ENCODE measurements at places on chromosomes 12 and 14. TPM values are rescaled to one million over a fixed set of nuclear protein-coding genes. Genes with fewer than 3 reads are reported as not detected.
A peak's percentile ranks its signal among the peaks of the same experiment; 100 is the strongest.

SERPINA9 gene
- not detected for total RNA-seq

- DNase-seq, result no peak
These were observed 111.7 kb downstream of the KTN1 start for GRCh38 chr14:55691659-55692058.

MIP gene
- not detected for total RNA-seq

GRCh38 chr12:68397566-68398158, 65.5 kb upstream of the MDM1 start:
- DNase-seq, result peak; percentile 9

ASCL1 gene
- not detected for total RNA-seq

MMAB gene
- 16.7 TPM for total RNA-seq

DNA sequence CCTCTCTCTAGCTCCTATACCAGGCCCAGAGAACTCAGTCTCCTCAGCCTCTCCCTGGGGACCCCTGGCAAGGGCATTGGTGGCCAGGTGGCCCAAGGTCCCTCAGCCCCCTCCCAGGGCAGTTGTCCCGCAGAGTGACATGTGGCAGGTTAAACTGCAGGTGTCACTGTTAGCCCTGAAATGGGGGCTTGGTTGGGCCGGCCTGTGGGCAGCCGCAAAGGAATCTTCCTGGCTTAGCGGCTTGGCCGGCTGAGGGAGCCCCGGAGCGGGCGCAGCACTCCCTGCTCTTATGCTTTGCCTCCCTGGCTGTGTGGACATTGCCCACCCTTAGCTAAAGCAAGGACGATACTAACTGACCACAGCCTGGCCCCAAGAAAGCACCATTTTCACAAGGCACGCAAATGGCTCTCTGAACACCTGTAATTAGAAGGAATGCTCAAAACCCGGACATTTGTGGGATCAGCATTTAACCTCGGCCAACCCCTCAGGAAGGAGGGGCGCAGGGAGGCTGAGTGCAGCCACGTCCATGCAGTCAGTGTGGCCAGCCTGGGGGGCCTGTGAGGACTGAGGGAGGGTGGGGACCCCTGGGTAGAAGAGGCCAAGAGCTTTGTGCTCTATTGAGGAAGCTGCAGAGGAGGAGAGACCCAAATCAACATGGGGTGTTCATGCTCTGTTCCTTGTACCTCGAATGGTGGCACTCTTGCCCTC, 82.2 kb downstream of the PAPOLA start:
- DNase-seq, result no peak

GRCh38 chr14:92529903-92530302, 16.3 kb downstream of the RIN3 start:
- no peak for DNase-seq

DNA sequence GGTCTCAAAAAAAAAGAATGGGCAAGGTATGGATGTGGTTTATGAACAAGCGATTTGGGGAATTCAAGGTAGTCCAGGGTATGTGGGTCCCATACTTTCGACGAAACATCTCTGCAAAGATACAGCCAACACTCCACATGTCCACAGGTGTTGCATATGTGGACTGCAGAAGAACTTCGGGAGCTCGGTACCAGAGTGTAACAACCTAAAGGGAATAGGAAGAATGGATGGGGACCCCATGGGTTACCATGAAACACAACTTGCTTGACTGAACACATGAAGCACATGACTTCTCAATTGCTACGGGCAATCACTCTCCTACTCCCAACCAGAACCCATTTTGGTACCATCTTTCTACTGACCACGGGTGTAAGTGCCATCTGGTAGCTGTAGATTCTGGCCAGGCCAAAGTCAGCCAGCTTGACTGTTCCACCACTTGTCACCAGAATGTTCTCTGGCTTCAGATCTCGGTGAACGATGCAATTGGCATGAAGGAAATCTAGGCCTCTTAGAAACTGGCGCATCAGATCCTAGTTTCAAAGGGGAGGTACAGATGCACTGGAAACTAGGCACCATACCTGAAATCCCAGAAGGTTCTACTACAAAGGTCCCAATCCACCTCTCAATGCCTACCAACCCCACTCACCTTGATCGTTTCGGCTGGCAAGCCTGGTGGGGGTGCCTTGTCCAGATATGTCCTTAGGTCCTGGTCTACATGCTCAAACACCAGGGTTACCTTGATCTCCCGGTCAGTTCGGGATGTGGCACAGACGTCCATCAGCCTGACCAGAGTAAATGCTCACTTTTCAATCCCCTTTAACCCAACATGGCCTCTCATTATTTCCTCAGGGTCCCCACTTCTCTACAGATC, 1.3 kb downstream of the CDK4 start:
- DNase-seq, result no peak

GRCh38 chr14:103281496-103282231, 52.4 kb upstream of the EIF5 start:
- DNase-seq, result peak; percentile 59

DNA sequence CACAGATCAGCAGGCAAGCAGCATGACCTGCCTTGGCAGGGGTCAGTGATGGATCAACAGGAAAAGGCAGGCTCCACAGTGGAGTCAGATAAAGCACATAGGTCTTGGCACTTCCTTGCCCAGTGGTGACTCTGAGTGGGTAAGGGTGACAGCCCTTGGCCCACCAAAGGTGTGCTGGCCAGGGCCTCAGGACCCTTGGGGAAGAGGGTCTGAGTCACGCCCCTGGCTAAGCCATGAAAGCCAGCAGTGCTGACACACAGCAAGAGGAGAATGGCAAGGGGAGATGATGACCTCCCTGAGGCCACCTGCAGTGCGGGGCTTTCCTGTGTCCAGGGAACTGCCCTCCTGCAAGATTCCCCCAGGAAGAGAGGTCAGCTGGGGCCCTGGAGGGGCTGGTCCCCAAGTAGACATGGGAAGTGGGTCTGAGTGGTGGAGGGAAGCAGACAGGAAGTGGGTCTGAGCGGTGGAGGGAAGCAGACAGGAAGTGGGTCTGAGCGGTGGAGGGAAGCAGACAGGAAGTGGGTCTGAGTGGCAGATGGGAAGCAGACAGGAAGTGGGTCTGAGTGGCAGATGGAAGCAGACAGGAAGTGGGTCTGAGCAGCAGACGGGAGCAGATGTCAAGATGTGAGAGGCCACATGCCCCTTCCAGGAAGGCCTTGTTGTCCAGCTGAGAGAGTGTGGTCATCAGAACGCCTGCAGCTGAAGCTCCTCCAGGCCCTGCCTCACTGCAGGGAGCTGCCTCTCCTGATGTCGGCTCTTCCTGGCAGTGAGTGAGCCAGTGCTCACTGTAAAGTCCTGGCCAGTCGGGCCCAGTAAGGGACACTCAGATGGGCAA, 34.8 kb downstream of the DIO3 start:
- no peak for DNase-seq

GRCh38 chr12:1797991-1798640, 22.2 kb upstream of the LRTM2 start:
- no peak for DNase-seq

RASSF8 gene
- 128 TPM for total RNA-seq

TCL1A gene
- total RNA-seq, result not detected

DNA sequence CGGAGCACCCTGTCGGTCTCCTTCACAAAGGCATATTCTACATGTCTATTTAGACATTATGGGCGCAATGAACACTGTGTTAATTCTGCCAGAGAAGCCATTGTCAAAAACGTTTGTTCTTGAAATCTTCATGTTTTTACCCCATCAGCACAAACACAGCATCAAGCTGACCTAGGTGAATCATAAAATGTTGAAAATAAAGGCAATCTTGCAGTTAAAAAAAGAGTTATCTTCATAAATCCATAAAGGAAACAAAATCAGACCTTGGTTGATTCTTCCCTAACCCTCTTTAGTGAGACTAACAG, 154.9 kb downstream of the DIO2 start:
- DNase-seq, result no peak

DNA sequence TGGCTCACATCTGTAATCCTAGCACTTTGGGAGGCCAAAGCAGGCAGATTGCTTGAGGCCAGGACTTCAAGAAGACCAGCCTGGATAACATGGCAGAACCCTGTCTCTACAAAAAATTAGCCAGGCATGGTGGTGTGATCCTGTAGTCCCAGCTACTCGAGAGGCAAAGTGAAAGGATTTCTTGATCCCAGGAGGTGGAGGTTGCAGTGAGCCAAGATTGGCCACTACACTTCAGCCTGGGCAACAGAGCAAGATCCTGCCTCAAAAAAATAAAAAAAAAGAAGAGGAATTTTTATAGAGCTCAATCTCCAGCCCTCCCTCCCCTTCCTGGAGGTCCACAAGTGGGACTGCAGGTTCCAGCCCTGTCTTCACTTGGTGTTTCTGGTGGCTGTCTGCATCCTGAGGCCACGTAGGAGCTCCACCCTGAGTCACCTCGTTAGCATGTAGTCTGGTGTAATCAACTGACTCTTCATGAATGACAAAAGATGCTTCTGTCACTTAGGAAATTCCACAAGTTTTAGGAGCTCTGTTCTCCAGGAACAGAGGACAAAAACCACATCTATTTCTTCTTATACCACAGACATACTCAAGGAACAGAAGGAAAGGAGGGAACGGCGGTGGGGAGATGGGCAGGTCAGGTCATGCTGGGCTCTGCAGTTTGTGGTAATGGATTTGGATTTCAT, 16.2 kb downstream of the CCDC62 start:
- DNase-seq, result no peak

ANO2 gene
- total RNA-seq, result not detected

DNA sequence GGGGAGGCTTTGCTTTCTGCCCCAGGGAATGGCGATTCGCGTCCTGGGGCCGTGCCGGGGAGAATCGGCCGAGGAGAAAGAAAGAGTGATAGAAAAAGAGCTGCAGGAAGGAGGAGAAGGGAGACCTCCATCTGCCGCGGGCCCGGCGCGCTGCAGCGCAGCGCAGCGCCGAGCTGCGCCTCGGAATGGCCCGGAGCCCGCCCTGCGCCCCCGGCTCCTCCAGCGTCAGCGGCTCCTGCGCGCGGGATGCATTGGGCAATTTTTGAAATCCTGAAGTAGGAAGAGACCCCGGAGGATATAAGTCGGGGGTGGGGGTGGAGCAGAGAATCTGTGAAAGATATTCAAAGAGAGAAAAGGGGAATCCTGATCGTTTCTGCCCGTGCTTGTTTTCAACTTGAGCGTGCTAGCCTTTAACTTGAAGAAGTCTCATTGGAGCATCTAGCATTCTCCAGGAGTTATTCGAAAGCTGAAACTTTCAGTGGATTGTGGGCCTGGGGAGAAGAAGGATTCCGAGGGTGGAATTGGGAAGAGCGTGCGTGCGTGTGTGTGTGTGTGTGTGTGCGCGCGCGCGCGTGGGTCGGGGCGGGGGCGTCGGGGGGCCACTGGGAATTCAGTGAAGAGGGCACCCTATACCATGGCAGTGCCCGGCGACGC, 441 bp downstream of the PDE3A start:
- peak; percentile 59 for DNase-seq

KLRD1 gene
- 0.16 TPM for total RNA-seq

DNA sequence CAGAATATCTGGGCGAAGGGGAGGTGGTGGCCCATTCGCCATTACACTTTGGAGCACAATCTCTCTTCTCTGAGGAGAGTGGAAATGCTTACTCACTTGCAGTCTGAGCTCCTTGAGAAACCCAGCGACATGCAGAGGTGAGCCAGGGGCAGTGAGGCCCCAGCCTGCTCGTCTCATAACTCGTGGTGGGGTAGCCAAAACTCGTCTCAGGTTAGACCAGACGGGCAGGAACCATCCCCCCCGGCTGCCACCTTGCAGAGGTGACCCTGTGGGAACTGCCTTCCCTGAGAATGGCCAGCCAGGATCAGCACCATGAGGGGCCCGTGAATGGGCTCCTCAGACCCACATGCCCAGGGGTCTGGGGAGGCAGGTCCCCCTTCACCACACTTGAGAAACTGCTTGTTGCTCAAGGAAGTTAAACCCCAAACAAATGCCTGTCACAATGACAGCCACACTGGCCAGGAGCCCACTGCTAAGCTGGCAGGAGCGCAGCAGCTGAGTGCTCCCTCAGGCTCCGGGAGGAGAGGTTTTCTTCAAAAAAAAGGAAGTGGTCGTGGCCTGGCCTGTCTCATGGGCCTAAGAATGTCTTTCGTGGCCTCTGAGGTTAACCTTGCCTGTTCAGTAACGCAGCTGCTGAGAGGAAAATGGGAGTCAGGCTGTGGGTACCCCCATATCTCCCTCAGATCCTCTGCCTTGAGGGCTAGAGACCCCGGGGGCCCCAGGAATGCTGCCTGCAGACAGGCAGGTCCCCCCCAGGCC, 9.2 kb upstream of the ALDH2 start:
- peak; percentile 19 for DNase-seq

DNA sequence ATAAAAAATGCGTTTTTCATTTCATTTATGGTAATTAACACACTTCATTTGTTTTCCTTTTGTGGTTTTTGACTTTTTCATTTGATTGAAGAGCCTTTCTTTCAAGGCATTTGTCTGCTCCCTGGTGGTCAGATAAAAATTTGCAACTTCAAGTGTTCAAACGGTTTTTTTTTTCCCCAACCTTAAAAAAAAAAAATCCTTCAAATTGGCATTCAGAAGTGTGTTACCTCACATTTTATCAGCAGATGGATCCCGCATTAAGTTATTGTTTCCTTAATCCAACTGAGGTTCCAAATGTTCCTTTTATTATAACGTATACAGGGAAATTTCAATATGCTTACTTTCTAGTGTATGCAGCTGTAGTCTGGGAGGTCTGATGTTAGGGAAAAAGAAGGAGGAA, 47.2 kb downstream of the MYF5 start:
- peak; percentile 80 for DNase-seq

DNA sequence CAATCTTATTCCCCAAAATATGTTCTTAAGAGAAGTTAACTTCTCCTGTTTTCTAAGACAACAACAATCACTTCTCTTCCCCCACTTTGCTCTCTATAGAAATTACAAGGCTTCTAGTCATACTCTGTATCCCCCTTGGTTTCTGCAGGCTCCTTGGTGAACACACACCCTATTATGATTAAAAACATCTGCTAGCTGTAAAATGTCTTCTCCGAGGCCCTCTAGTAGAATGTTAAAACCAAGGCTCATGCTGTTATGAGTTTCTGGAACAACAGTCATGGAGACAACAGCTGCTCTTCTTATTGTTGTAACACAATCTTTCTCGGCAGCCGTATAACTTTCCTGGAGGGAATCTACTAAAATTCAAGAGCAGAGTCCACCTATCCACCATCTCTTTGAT, 397.5 kb upstream of the CCDC196 start:
- peak; percentile 69 for DNase-seq

GAS2L3 gene
- 38.0 TPM for total RNA-seq

- DNase-seq, result no peak
These were observed 84.8 kb downstream of the SMOC1 start for GRCh38 chr14:69963966-69964365.
